ENCODE measurements at places on chromosomes 2 and 18. TPM values are rescaled to one million over a fixed set of nuclear protein-coding genes. Genes with fewer than 3 reads are reported as not detected.

SERPINB12 gene
- total RNA-seq = not detected

NCK2 gene
- total RNA-seq = 39.9 TPM

GDF7 gene
- 0.32 TPM for total RNA-seq

COL5A2 gene
- total RNA-seq = 8.1 TPM

RAMP1 gene
- 151 TPM for total RNA-seq

DOCK10 gene
- 2.3 TPM for total RNA-seq

GALR1 gene
- not detected for total RNA-seq

RSAD2 gene
- total RNA-seq = 4.8 TPM

COL3A1 gene
- 51.8 TPM for total RNA-seq

PSMA8 gene
- total RNA-seq = 0.20 TPM

DNA sequence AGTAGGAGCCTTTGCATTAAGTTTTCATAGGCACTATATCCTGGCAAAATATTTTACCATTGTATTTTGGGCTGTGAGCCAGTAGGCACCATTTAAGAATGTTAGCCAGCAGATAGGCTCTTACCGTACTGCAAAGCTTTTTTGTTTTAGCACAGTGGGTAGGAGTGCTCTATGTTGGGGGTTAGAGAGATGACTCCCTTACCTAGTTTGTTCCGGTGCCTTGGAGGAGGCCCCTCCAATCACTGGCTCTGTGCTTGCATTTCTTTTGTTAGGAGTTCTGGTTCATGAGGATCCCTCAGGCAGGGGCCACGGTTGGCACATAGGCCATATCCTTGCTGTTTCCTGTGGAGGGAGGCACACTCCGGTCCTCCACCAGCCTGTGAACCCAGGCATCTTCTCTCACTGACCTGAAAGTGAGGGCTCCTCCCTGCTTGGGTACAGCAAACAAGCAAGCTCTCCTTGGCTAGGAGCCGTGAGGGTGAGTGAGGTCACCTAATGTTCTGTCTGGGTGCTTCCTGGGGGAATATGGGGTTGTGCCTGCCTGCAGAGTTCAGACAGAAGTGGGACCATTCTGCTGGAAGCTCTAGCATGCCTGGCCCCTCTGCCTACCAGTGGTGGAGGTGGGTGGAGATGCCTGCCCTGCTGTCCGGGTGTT, 29.8 kb downstream of the LTBP1 start:
- DNase-seq = no peak

DNA sequence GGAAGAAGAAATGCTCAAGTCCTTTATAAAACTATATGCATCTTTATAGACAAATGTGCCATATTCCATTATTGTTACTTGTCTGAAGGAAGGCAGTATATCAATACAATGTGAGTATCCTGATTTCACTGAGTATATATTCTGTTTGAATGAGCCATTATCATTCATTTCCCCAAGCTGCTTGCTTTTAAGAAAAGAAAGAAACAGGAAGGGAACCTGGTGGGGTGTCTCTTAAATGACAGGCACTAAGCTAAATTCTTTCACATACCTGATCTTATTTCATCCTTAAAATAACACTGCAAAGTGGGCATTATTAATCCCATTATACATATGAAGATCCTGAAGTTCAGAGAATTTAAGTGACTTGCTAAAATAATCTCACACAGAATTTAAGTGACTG, 307.9 kb downstream of the SLC8A1 start:
- no peak for DNase-seq

DNA sequence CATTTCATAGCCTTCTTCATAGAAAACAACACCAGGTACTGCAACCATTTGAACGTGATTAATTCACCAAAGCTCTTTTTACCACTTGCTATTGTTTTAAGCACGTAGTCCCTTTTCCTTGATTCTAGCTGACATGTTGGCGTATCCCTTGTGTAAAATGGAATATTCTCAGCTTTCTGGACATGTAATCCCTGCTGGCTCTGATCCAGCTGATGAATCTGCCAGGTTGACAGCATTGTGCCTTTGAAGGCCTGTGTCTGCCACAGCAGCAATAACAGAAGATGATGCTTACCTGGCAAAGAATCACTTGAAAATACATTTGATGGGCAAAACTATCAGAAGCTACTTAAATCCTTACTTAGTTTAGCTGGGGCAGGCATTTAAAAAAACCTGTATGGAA, 81.0 kb upstream of the CCDC150 start:
- DNase-seq = no peak

DNA sequence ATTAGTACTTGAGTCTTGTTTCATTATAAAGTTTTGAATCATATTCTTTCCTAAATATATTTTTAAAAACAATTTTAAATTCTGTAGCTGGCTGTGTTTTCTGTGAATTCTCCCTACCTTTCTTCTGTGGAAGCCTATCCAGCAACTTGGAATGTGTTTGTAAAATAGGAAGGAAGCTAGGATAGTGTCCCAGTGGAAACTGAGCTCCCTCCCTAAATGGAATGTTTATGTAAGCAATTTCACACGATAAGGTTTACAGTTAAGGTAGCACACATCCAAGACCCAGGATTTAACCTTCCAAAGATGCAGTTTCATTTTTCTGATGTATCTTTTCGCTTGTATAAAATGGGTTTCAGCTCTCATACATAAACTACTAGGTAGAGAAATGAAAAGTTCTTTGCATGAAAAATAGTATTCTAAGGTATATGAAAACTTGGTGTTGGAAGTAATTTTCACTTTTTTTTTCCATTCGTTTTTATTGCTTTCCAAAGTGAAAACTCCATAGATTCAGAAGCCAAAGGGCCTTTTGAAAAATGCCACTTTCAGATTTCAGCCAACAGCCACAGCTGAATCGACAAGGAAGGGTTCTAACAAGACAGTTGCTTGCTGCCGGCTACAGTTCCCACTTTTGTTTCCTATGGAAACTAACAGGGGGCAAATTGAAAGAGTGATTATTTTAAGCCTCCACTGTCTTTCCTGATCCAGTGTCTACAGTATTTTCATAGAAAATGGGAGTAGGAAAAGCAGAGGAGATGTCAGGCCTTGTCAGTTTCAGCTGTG, 405.1 kb upstream of the POU3F3 start:
- DNase-seq = no peak

DNA sequence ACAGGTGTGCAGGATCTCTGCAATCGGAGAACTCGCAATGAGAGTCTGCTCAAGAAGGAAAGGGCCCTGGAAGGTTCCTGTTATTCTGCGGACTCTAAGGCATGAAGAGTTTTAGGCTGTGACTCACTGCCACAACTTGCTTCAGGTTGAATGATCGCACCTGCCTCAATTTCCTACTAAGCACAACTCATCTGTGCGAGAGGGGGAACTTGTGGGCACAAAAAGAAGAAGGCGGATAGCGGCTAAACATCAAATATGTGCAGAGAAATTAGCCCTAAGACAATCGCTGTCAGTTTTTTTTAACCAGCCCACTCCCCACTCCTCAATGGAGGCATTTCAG, 14.0 kb upstream of the CREG2 start:
- no peak for DNase-seq

- no peak for DNase-seq
Measured at GRCh38 chr2:146212602-146213001, 1632.2 kb upstream of the ACVR2A start.

DNA sequence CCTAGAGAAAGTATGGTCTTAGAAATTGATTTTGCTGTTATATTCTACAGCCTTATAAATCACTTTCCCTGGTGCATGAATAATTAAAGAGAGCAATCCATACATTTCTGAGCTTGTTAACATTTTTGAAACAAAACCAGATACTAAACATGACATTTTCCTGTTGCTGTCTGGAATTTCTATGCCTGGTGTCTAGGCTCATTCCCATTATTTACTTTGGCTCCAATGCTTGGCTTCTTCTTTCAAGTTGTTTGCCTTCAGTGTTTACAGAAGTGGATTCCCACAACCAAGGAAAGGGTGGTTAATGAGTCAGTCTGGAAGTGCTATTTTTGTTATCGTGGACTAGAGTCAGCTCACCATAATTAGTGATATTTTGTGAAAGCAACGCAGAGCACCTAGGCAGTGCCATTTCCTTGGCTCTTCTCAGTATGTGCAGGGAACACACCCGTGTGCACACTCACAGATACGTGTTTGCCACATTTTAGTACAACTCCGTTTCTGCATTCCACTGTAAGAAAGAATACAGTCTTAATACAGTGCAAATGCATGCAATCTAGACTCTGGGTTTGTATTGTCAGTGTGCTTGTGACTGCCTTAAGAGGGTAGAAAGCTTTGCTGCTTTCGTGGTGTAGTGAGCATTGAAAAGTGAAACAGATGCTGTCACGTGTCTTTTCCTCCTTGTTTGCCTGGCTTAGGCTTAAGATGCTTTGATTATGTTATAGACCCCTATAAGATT, 185.0 kb upstream of the RASGRP3 start:
- no peak for DNase-seq

GRCh38 chr2:222671259-222672067, at the start of gene MOGAT1:
MOGAT1 (plus strand) TSS chr2:222671658; CDS start chr2:222671786, 128 bp downstream.
- DNase-seq = peak; percentile 74

- DNase-seq = no peak
Measured at GRCh38 chr18:31156821-31157763, 5.6 kb downstream of the DSC1 start.

DNA sequence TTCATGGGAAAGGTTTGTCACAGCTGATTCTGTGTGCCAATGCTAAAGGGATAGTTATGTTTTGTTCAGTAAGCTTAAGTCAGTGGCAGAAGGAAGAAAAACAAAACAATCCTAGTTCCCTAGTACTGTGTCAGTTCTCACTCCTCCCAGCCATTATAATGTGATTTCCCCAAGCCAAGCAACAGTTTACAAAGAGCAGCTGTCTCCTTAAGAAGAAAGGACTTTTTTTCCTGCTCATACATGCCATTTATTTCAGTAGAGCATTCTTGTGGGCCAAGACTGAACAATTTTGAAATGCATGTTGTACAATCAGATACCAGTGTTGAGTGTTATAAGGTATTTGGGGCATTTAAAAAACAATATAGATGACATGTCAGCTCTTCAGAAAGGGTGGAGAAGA, 52.1 kb downstream of the NEMP2 start:
- DNase-seq = no peak

GRCh38 chr2:30441023-30441422, 6.0 kb upstream of the LCLAT1 start:
- DNase-seq = no peak

DNA sequence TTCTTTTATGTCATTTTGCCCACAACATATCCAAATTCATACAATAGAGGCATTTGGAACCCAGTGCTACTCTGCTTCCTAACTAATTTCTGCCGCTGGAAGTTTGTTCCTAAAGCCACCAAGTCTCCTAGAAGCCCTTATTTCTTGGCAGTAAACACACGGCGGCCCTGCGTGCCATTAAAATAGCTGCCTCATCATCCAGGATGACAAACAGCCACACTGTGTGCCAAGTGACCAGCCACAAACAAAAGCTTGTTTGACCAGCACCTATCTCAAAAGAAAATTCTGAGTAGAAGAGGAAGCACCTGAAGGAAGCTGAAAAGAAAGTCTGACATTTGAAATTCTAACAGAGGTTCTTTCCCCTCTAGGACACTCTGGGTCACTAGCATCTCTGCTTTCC, 64.2 kb downstream of the BCL11A start:
- peak; percentile 74 for DNase-seq

GRCh38 chr2:34011684-34012083, 412.6 kb upstream of the FAM98A start:
- DNase-seq = no peak

- DNase-seq = no peak
Measured at GRCh38 chr2:54204476-54204875, 51.6 kb downstream of the TSPYL6 start.

All from left ventricle myocardium superior (tissue), 1 donor.